ENCODE measurements at places on chromosomes 3 and 15.

DNA sequence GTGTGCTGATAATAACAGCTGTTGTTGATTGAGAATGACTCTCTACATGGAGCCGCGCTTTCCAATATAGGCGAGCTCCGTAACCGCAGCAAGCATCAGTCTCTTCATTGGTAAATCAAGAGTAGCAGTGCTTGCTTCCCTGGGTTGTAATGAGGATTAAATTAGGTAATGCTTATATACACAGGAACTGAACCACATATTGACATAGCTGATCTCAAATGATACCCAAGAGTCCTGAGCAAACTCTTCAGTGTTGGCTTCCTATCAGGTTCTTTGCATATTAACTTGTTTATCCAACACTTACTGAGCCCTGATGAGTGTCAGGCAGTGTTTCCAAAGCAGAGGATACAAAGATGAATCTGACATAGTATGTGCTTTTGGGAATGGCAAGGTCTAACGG, 46.4 kb upstream of the SLCO3A1 start:
- DNase-seq = no peak

GRCh38 chr3:109023656-109024254, 70.1 kb upstream of the GUCA1C start:
- DNase-seq = peak; percentile 2

- DNase-seq = no peak
Observed at GRCh38 chr15:29623116-29623639, 199.1 kb downstream of the TJP1 start.

DNA sequence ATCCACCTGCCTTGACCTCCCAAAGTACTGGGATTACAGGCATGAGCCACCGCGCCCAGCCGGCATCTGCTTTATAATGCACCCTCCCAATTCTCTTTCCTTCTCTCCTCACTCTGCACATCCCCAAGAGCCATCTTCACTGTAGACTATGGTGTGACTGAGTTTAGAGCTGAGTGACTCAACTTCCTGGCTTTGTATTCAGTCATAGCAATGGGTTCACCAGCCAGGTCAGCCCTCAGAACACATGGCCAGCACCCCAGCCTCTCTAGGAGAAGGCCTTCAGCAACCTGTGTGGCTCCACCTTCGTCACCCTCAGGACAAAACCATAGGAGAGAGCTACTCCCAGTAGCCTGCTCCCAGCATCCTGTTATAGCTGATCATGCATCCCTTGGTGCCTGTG, 33.0 kb downstream of the ARID3B start:
- no peak for DNase-seq

- no peak for DNase-seq
Observed at GRCh38 chr3:87041191-87041590, 50.2 kb upstream of the VGLL3 start.

DNA sequence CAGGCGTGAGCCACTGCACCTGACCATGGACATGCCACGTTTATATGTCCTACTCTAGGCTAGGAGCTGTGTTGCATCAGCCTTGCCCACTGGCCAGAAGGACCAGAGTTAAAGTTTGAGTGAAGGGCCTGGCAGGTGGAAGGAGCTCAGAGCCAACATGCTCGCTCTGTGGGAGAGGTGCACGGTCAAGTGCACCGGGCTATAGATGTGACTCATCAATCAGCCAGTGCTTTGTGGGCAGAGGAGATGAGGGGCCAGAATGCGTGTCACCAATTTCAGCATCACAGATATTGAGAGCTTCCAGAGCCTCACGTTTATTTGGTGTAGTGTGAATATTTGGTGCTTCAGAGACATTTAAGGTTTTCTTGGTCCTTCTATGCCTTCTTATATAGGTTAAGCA, 137.3 kb upstream of the KBTBD8 start:
- DNase-seq = no peak

- DNase-seq = no peak
Observed at GRCh38 chr3:46093327-46093942, 66.2 kb upstream of the XCR1 start.

- no peak for DNase-seq
Observed at GRCh38 chr3:42511201-42511600, 8.8 kb downstream of the VIPR1 start.

GRCh38 chr15:90271459-90272166, 6.1 kb downstream of the NGRN start:
- DNase-seq = no peak

DNA sequence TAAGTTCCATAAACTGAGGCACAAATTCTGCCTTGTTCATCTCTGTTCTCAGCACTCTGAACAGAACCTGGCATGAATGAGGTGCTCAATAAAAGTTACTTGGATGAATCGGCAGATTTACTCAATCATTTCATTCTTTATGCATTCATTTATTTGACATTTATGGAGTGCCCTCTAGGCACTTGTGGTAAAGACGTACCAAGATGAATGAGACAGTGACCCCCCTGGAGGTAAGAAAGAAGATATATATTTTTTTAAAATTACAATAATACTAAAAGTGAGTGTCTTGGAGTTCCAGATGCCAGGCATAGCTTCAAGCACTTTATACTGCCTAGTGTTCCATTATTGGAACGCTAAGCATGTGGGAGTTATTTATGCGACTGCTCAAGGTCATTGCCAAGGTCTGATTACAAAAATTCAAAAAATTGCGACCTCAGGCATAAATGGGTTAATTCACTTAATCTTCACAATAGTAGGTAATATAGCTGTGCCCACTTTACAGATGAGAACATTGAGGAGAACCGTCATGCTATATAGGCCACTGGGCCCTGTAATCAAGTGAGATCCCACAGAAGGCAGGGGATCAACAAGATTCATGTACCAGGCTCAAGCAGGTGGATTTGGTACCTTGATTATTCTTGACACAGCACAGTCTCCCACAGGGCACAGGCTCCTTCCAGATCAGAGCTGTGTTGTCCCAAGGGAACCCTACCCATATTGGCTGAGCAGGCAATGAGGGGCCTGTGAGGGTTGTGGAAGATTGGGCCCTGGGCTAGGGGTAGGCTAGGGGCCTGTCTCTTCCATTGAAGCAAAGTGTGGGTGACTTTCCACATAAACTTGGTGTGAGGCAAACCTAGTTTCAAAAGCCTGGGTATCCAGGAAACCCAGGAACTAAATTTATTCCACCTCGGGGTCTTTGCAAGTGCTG, 10.7 kb downstream of the XIRP1 start:
- DNase-seq = no peak

- DNase-seq = no peak
Observed at GRCh38 chr3:59784164-59784563, 734.3 kb upstream of the CFAP20DC start.

DNA sequence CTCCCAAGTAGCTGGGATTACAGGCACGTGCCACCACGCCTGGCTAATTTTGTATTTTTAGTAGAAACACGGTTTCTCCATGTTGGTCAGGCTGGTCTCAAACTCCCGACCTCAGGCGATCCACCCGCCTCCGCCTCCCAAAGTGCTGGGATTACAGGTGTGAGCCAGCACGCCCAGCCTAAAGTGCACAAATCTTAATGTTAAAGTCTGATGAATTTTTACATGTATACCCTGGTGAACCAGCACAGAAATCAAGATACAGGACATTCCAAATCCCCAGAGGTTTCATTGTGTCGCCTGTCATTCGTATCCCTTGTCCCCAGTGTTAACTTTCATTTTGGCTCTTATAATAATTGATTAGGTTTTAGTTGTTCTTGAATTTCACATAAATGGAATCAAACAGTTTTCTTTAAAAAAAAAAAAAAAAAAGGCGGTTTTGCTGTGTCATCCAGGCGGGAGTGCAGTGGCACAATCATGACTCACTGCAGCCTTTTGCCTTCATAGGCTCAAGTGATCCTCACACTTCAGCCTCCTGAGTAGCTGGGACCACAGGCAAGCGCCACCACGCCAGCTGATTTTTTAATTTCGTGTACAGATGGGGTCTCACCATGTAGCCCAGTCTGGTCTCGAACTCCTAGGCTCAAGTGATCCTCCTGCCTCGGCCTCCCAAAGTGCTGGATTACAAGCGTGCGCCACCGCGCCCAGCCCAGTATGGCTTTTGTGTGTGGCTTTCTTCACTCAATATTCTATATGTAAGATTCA, 1.5 kb upstream of the TM4SF19 start:
- DNase-seq = no peak

DNA sequence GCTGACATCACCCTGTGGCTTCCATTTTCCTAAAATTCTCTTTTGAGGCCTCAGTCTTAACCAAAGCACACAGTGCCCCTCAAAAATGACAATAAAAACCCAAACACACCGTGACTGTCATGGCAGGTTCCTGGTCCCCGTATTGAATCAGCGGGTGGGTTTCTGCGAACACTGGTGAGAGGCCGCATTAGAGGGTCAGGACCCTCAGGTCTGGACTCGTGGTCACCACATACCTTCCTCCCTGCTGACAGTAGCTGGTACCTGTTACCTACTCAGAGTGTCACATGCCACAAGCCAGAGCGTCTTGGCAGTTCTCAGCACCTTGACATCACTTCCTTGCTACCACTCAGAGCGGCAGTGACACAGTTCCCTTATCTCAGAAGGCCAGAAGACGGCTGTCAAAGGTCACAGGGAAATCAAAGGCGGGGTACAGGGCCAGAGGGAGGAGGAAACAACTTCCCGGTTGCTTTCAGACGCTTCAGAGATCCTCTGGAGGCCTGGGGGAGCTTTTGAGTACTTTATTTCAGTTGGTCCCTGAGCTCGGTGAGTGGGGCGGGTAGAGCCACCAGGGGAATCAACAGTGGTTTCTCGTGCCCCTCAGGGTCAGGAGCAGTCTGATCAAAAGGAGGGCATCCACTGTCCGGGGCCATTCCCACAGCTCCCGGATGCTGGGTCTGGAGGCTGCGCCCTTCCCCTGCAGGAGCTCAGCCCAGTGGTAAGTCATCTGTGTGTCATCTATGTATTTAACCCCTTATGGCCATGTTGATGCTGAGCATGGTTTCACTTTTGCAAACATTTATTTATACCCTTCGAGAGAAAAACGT, at the start of the genes CCR5AS and CCRL2:
Gene CCR5AS (minus strand): TSS at position 279 of the 824 bp plus-strand sequence.
Gene CCRL2 (plus strand): TSS at position 472 of the 824 bp plus-strand sequence. CDS start 821 bp downstream, outside the sequence.
- DNase-seq = no peak

DNA sequence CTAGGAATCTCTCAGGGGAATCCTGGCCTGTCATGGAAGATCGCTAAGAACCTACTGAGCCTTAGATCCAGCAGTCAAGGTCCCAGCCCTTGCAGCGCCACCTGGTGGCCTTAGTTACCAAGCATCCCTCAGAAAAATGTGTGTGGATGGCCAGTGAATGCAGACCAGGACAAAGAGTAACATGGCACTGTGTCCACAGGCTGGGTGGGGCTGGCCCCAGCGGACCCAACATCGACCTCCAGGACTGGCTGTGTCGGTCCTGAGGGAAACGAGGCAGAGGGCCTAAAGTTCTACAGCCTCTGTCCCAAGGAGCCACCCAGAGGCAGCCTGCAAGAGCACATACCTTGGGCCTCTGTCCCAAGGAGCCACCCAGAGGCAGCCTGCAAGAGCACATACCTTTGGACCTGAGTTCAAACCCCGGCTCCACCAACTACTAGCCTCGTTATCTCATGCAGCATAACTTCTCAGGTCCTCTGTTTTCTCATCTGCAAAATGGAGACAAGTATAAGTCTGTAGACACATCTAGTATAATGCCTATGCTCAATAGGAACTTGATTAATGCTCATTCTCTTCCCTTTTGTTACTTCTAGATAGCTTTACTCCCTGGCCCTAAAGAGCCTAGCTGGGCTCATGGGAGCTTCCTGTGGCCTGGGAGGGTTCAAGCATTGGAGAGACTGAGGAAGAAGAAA, 57.5 kb upstream of the HERC1 start:
- no peak for DNase-seq

GRCh38 chr15:97961067-97961954, 808 bp downstream of the ARRDC4 start:
- no peak for DNase-seq

- peak; percentile 12 for DNase-seq
Observed at GRCh38 chr3:171135549-171135948, 109.0 kb upstream of the SLC2A2 start.

DNA sequence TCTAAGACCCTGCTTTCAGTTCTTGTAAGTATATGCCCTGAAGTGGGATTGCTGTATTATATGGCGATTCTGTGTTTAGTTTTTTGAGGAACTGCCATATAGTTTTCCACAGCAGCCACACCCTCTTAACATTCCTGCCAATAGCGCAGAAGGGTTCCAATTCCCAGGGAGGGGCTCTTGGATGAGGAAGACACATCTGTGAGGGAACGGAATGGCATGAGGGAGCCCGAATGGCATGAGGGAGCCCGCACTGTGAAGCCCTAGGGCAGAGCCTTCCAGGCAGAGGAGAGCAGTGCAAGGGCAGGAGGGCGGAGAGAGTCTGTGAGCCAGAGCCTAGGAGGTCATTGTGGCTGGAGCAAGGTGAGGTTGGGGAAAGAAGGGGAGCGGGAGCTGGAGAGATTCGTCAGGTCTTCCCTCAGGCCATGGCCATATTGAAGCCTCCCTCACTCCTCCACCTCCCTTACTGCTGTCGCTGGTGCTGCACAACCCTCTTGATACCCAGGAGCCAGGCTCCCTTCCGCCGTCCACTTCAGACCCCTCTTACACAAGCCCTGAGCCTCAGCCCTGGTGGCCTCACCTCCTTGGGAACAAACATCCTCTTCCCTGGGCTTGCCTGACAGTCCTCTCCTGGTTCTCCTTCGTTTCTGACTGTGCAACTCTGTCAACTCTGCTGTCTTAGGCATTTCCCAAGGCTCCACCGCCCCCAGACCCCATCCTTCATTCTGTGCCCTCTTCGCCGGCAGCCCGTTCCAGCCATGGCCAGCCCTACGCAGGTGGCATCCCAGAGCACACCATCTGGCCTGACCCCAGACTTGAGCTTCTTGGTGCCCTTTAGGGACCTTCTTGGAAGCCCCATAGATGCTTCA, 51.4 kb downstream of the FGD5 start:
- no peak for DNase-seq

DNA sequence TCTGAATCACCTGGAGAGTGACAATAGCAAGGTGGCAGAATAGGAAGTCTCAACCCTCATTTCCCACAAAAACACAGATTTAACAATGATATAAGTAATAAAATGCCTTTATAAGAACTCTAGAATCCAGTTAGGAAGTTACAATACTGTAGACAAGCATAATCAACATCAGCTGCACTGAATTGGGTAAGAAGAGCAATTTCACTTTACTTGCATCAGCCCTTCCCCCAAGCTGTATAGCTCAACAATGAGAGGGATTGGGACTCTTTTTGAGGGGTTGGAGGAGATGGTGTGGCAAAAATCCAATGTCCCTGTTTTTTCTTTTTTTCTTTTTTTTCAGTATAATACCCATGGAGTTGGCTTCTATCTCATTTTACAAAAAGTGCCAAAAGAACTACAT, 63.1 kb downstream of the SERP1 start:
- no peak for DNase-seq

GRCh38 chr3:66527246-66527645, 26.4 kb upstream of the LRIG1 start:
- DNase-seq = no peak

DNA sequence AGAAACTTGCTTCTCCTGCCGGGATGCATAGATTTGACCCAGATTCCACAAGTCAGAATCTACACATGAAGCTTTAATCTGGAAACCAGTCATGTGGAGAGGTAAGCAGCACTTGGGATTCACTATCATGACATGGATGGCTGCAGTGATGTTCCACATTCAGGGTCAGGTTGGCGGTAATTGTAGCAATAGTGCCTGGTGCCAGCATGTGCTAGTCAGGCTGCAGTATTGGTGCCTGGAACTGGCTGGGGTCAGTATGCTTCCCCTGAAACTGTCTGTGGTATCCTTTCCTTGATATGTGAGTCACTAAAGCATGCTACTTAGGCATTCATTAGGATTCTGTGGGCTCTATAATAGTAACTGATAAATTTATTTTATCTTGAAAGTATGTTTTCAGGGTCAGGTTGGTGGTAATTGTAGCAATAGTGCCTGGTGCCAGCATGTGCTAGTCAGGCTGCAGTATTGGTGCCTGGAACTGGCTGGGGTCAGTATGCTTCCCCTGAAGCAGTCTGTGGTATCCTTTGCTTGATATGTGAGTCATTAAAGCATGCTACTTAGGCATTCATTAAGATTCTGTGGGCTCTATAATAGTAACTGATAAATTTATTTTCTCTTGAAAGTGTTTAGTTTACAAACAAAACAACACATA, 1439.2 kb downstream of the ZPLD1 start:
- DNase-seq = no peak
